Lung microvascular endothelial cell (primary cell): ENCODE measurements at places on chromosomes 16 and 17. TPM values are rescaled to one million over a fixed set of nuclear protein-coding genes. Genes with fewer than 3 reads are reported as not detected.

Gene KCNAB3
- 0.22 and 0.40 TPM in 2 replicates for total RNA-seq

Gene SPATA32
- not detected in 2 replicates for total RNA-seq

- DNase-seq: no peak
Measured at GRCh38 chr17:79485419-79485985, 125.3 kb downstream of the RBFOX3 start.

- no peak for DNase-seq
Measured at GRCh38 chr17:19933221-19933620, 44.4 kb downstream of the AKAP10 start.

- peak; percentile 80 for DNase-seq
Measured at GRCh38 chr16:80197741-80198201, 343.0 kb upstream of the DYNLRB2 start.

Gene CHMP6
- 12.4 and 14.5 TPM in 2 replicates for total RNA-seq

DNA sequence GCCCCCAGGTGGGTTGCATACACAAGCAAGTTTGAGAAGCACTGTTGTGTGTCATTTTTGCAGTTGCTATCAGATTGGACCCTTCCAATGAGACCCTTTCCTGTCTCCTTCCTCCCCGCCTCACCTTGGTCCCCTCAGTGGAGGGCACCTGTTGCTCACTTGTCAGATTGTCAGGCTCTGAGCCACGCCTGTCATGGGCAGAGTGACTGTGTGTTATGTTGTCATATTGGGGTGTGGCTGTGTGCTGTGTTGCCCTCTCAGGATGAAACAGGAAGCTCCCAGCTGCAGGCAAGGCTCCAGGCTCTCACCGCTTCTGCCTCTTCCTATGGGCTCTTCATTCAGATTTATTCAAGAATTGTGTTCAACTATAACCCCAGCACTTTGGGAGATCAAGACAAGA is 302.9 kb downstream of the CPPED1 start:
- no peak for DNase-seq

DNA sequence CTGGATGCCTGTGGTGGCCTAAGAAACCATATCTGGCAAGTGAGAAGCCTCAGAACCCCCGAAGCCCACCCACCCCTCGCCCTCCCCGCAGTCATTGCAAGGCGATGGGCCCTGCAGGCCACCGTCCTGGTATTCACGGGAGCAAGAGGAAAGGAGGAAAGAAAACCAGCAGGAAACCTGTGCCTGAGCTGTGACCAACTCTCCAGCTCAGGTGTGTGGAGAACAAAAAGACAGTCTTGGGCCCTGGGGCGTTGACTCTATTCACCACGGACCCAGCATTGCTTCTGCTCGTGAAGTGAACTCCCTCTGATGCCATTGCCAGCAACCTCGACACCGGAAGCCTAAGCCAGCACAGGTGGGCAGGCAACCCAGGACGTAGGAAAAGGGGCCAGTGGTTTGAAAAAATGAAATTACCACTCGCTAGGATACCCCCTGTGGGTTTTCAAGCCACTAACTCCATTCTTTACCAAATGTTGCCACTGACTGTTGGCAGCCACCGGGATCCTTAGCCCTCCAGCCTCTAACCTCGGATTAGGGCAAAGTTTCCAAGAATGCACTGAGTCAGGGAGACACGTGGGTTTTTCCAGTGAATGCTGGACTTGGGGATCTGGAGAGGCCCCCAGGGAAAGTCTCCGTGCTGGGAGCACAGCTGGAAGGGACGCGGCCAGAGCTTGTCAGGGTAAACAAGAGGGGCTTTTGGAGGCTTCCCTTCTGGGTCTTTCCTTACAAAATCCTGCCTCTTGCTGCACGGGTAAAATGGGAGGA is 25.1 kb downstream of the FA2H start:
- no peak for DNase-seq

- peak; percentile 88 for DNase-seq
Measured at GRCh38 chr17:64406321-64407200, 15.9 kb upstream of the PECAM1 start.

DNA sequence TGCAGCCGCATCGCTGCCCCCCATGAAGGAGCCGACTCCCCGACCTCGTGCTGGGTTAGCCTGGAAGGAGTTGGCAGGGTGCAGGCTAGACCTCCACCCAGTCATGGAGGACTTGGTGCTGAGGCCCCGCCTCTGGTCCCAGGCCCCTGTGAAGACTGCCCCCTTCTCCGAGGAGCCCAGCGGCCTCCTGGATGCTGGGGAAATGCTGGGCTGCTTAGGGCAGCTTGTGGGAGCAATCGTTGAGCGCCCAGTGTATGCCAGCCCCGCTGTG is 1.8 kb downstream of the SSTR5 start:
- no peak for DNase-seq

GRCh38 chr16:64486561-64486960 is 635.3 kb downstream of the CDH11 start:
- no peak for DNase-seq

DNA sequence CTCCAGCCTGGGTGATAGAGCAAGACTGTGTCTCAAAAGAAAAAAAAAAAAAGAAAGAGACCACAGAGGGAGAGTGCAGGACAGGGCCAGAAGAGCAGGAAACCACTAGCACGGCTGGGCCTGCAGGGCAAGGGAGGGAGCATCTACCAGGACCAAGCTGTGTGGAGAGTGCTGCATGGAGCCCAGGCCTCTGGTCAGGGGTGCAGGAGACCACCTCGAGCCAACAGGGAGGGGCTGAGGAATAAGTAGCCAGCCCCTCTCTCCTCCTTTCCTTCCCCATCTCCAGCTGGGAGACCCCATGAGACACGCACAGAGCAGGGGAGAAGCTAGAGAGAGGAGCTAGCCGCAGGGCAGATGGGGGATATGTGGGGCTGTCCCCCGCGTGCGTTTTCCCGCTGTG is 67.0 kb upstream of the DNAH17 start:
- no peak for DNase-seq

Gene HBZ
- not detected in 2 replicates for total RNA-seq

Gene EMP2
- 11.3 and 32.7 TPM in 2 replicates for total RNA-seq

Gene KRTAP1-1
- not detected in 2 replicates for total RNA-seq

- no peak for DNase-seq
Measured at GRCh38 chr16:740459-740763, 386 bp downstream of the CIAO3 start.
